ENCODE measurements at places on chromosomes 4 and X.

- no peak for DNase-seq
These were observed 54.4 kb downstream of the PALLD start for GRCh38 chr4:168551211-168551610.

- DNase-seq: no peak
These were observed 54.0 kb downstream of the SLC9A7 start for GRCh38 chrX:46704767-46705386.

DNA sequence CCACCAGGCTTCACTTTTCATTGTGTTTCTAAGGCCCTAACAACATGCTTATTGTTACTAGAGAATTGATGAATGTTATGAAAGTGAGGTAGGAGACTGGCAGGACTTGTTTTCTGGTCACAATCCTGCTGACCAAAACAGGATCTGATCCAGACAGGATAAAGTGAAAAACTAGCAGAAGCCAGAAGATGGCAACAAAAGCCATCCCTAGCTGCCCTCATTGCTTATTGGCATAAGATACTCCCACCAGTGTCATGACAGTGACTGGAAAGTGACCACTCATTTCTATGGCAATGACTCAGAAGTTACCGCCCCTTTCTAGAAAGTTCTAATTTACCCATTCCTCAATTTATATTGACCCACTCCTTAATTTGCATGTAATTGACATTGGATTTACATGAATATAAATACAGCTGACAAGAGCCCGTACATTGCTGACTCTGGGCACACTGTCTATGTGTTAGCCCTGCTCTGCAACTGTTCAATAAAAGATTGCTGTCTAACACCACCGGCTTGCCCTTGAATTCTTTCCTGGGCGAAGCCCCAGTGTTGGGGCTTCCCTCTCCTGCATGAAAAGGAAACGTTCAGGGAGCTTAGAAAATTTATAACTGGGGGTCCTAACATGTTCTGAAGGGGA lies 30.0 kb upstream of the FGG start:
- DNase-seq: no peak

GRCh38 chrX:50736656-50737055 lies 77.3 kb downstream of the SHROOM4 start:
- no peak for DNase-seq

All from activated CD8-positive, alpha-beta memory T cell treated with anti-CD3 and anti-CD28 coated beads for 4 hours (primary cell).